ENCODE measurements at places on chromosomes 16 and 17. TPM values are rescaled to one million over a fixed set of nuclear protein-coding genes. Genes with fewer than 3 reads are reported as not detected.

- H3K36me3 ChIP-seq: no peaks in the 10 kb centered on the region
- peaks cover 80% of the 10 kb centered on the region for H3K27me3 ChIP-seq
These were observed 42.5 kb upstream of the ASIC2 start for GRCh38 chr17:33335491-33336173.

DNA sequence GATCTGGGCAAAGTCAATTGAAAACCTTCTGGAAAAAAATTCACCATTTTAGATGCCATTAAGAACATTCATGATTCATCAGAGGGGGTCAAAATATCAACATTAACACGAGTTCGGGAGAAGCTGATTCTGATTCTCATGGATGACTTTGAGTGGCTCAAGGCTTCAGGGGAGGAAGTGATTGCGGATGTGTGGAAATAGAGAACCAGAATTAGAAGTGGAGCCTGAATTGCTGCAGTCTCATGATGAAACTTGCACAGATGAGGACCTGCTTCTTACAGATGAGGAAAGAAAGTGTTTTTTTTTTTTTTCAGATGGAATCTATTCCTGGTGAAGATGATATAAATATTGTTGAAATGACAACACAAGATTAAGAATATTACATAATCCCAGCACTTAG lies 12.9 kb downstream of the ITGAX start:
- no peak for DNase-seq
- no peak overlapping the region for H3K27ac ChIP-seq
- no peaks in the 10 kb centered on the region for H3K36me3 ChIP-seq
- H3K27me3 ChIP-seq: peaks cover 44% of the 10 kb centered on the region
- H3K4me3 ChIP-seq: no peak overlapping the region
- H3K4me1 ChIP-seq: no peaks in the 10 kb centered on the region

- H3K4me1 ChIP-seq: no peaks in the 10 kb centered on the region
- peak; percentile 36 for DNase-seq
- no peak overlapping the region for H3K4me3 ChIP-seq
These were observed 82.2 kb downstream of the CMC2 start for GRCh38 chr16:80924372-80924978.

- no peaks in the 10 kb centered on the region for H3K36me3 ChIP-seq
- DNase-seq: no peak
- H3K27ac ChIP-seq: no peak overlapping the region
These were observed 3.5 kb upstream of the SALL1 start for GRCh38 chr16:51154271-51155171.

DNA sequence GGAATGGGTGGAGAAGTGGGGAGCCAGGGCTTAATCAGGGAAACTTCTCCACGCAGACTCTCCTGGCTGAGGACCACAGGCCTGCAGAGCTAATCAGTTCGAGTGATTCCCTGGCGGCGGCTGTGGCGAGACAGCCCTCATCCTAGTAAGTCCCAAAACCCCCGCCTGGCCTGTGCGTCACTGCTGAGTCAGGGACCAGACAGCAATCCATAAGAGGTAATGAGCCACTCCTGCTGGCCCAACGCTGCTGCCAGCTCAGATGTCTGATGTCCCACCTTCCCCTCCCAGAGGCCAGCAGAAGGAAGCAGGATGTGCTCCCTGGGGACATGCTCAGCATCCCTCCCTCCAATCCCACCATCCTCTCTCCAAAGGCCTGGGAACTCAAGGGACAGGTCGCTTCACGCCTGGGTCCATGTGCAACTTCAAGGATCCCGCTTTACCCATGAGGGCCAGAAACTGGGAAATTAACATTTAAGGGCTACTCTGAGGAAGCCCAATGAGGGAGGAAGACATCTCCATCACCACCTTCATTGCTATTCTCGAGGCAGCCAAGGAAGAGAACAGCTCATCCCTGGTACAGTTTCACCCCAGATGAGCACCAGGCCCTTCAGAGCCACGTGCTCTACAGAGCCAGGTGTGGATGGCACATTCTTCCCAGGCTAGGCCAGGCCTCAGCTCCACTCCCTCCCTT lies 7.9 kb downstream of the ACLY start:
- no peak overlapping the region for H3K27ac ChIP-seq
- H3K27me3 ChIP-seq: no peaks in the 10 kb centered on the region
- no peak for DNase-seq
- peaks cover 77% of the 10 kb centered on the region for H3K36me3 ChIP-seq
- H3K4me3 ChIP-seq: no peak overlapping the region

DNA sequence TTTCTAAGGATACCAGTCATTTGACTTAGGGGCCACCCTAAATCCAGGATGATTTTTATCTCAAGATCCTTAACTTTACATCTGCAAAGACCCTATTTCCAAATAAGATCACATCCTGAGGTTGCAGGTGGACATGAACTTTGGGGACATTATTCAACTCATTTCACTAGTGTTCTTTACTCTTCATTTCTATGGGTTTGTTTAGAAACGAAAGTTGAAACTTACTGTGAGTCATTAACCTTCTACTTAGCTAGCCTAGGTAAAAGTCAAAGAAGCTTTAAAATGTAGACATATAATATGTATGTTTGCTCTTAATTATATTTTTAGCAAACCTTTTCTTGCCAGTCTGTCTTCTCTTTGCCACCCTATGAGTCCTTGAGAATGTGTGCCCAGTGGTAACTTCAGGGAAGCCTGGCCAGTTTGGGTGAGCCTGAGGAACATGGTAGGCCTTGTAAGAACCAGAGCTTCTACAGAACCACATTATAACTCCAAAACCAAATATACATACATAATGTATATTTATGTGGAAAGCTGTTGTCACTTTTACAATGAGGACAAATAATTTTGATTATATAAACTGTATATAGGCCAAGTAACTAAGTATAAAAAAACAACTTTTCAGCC lies 38.4 kb downstream of the BPTF start:
- no peak overlapping the region for H3K27ac ChIP-seq
- H3K27me3 ChIP-seq: no peaks in the 10 kb centered on the region
- H3K4me1 ChIP-seq: peaks cover 48% of the 10 kb centered on the region
- no peak for DNase-seq
- peaks cover 4% of the 10 kb centered on the region for H3K36me3 ChIP-seq

- H3K4me1 ChIP-seq: no peaks in the 10 kb centered on the region
- no peak overlapping the region for H3K4me3 ChIP-seq
- peaks cover 88% of the 10 kb centered on the region for H3K27me3 ChIP-seq
- no peaks in the 10 kb centered on the region for H3K36me3 ChIP-seq
- no peak overlapping the region for H3K27ac ChIP-seq
- no peak for DNase-seq
These were observed 11.0 kb upstream of the KRT19 start for GRCh38 chr17:41539071-41539492.

- no peak overlapping the region for H3K27ac ChIP-seq
- no peak for DNase-seq
- peaks cover 7% of the 10 kb centered on the region for H3K4me1 ChIP-seq
- no peaks in the 10 kb centered on the region for H3K36me3 ChIP-seq
- no peak overlapping the region for H3K4me3 ChIP-seq
- no peaks in the 10 kb centered on the region for H3K27me3 ChIP-seq
These were observed 217.4 kb downstream of the RPTOR start for GRCh38 chr17:80762076-80762475.

DNA sequence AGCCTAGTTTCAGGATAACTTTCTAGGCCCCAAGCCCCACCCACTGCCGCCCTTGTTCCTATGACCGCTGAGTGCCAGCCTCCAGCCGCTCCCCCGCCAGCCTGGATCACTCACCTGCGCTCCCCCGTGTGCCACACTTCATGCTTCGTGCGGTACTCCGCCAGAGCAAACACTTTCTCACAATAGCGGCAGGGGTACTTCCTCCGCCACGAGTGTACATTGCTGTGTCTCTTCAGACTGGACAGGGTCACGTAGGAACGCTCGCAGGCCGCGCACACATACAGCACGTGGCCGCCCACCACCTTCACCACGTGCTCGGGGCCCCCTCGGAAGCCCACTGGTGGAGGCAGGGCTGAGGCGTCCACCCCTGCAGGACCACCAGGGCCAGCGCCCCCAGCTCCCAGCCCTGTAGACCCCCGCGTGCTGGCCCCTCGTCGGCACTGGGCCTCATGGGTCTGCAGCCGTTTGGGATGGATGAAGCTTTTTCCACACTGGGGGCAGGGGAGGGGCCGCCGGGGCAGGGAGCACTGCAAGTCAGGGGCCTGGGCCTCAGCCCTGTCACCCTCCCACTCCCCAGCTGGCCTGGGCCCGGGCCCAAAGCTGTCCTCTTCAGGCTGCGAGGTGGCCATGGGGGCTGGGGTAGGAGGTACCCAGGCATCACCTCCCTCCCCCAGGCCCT lies 13.7 kb downstream of the ZBTB4 start:
- H3K4me1 ChIP-seq: peaks cover 54% of the 10 kb centered on the region
- no peak for DNase-seq
- H3K27me3 ChIP-seq: no peaks in the 10 kb centered on the region
- peaks cover 43% of the 10 kb centered on the region for H3K36me3 ChIP-seq
- H3K27ac ChIP-seq: peak overlapping the region; percentile 85

DNA sequence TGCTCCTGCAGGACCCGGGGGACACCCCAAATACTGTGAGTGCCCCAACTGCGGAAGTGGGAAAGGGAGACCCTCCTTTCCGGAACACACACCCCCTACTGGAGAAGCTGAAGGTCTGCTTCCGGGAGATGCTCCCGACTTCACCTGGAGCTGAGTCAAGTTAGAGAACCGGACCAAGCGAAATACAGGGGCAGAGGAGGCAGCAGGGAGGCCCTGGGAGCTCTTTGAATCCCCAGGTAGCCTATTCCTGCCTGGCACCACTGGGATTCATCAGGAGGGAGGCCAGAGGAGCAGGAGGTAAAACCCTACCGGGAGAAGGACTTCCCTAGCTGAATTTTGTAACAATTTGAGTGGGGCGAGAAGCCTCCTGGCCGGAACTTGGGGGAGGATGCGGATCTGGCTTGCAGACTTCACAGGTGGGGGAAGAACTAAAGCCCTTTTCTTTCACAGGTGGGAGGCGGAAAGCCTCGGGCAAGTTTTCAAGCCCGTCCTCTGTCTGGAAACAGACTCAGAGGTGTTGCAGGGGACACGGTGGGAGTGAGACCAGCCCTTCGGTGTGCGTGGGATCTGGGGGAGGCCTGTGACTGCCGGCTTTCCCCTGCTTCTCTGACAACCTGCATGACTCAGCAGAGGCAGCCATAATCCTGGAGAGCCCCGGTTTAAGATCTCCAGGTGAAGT lies 22.4 kb upstream of the TEKT1 start:
- H3K4me3 ChIP-seq: no peak overlapping the region
- H3K4me1 ChIP-seq: no peaks in the 10 kb centered on the region
- H3K27ac ChIP-seq: no peak overlapping the region
- DNase-seq: no peak

GRCh38 chr17:11318207-11318606 lies 77.2 kb downstream of the SHISA6 start:
- DNase-seq: no peak
- H3K4me3 ChIP-seq: no peak overlapping the region
- H3K27me3 ChIP-seq: peaks cover 6% of the 10 kb centered on the region
- no peaks in the 10 kb centered on the region for H3K4me1 ChIP-seq
- no peaks in the 10 kb centered on the region for H3K36me3 ChIP-seq

GRCh38 chr17:41382394-41382793 lies 288 bp upstream of the KRT34 start:
- no peak overlapping the region for H3K4me3 ChIP-seq
- no peaks in the 10 kb centered on the region for H3K36me3 ChIP-seq
- no peaks in the 10 kb centered on the region for H3K4me1 ChIP-seq
- no peak overlapping the region for H3K27ac ChIP-seq
- DNase-seq: no peak

DNA sequence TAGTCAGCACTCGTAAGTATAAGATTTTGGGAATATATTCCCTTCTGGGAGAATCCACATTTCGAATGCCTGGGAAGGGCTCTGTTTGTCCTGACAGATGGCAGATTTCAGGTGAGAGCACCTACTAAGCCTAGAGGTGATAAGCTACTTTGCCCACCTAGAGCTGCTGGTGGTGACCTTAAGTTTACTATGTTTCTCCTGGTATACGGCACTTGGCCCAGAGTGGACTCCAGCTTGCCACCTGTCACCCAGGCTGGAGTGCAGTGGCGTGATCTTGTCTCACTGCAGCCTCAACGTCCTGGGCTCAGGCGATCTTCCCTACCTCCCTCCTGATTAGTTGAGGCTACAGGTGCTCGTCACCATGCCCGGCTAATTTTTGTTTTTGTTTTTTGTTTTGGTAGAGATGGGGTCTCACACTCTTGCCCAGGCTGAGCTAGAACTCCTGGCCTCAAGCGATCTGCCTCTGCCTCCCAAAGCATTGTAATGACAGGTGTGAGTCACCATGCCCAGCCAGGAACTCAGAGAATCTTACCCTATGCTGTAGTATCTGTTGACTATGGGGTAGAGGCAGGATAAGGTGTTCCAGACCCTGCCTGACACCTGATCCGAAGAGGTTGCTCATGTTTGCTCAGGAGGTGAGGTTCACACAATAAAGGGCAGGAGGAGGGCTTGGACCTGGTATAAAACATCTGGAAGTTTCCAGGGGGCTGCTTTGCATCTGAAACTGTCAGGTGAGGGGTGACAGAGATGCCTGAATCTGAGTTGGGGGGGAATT lies at the start of gene ZG16:
TSS of gene ZG16 (plus strand) at position 681 of the 775 bp plus-strand sequence. CDS start 1,011 bp downstream, outside the sequence.
- H3K27ac ChIP-seq: no peak within 1 kb of the TSS
- DNase-seq: no peak
- peaks cover 28% of the 10 kb centered on the region for H3K27me3 ChIP-seq

GRCh38 chr16:50747207-50747956 lies 5.5 kb downstream of the CYLD start:
- H3K27me3 ChIP-seq: no peaks in the 10 kb centered on the region
- no peak overlapping the region for H3K4me3 ChIP-seq
- peaks cover 74% of the 10 kb centered on the region for H3K4me1 ChIP-seq
- peaks cover 31% of the 10 kb centered on the region for H3K36me3 ChIP-seq

DNA sequence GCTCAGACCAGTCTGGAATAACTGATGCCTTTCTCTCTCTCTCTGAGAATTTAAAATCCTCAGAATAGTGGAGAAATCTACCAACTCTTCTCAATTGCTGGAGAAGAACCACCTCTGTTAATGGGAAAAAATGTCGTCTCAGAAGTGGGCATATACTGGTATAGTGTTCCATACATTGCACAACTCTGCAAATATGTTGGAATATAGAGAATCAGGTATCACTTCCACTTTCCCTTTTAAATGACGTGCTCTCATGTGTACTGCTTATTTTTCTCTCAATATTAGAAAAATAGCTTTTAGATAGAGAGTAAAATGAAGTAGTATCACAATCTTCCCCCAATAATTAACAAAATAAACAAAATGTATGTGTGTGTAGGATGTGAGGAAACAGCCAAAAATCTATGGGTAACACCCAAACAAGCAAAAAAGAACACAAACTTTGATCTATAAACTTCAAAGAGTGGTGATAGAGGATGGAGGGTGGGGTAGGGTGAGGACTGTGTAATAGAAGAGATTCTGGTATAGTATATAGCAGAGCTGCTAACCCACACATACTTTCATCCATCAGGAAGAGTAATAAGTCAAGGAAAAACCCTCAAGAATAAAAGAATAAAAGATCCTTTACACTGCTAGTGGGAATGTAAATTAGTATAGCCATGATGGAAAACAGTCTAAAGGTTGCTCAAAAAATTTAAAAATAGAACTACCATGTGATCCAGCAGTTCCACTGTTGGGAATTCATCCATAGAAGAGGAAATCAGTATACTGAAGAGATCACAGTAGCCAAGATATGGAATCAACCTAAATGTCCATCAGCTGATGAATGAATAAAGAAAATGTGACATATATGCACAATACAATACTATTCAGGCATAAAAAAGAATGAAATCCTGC lies 46.9 kb downstream of the NFATC3 start:
- peaks cover 2% of the 10 kb centered on the region for H3K36me3 ChIP-seq
- peak overlapping the region; percentile 11 for H3K27ac ChIP-seq

PRR35 gene
- total RNA-seq: not detected

NXN gene
- total RNA-seq: 13.8 TPM
